ENCODE measurements at places on chromosomes 3 and 15.

DNA sequence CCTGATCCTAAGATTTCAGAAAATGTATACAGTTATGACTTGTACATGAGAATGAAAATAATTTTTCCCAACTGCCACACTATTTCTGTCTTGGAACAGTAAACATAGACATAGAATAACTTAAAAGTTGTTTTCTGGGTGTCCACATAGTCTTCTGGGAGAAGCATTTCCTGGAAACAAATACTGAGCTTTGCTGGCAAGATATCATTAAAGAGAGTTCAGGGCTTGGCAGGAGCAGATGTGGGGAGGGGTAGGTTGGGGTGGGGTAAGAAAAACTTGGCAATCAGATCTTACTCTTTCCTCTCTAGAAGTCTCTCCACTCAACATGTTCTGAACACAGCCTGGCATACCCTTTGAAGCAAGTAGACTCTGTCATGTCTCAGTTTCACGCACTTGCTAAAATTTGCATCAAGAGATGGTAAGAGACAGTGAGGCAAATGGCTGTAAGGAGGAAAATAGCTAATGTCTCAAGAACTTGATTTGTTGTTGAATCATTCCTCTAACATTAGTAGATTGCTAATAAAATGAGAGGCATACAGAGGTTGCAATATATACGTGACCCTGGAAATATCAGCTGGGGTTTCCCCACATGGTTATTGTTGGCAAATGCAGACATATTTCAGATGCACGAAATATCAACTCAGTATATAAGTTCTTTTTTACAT lies 27.3 kb upstream of the ABI3BP start:
- no peak for DNase-seq

- no peak for DNase-seq
These were observed 25.6 kb downstream of the SEC22C start for GRCh38 chr3:42556089-42556632.

DNA sequence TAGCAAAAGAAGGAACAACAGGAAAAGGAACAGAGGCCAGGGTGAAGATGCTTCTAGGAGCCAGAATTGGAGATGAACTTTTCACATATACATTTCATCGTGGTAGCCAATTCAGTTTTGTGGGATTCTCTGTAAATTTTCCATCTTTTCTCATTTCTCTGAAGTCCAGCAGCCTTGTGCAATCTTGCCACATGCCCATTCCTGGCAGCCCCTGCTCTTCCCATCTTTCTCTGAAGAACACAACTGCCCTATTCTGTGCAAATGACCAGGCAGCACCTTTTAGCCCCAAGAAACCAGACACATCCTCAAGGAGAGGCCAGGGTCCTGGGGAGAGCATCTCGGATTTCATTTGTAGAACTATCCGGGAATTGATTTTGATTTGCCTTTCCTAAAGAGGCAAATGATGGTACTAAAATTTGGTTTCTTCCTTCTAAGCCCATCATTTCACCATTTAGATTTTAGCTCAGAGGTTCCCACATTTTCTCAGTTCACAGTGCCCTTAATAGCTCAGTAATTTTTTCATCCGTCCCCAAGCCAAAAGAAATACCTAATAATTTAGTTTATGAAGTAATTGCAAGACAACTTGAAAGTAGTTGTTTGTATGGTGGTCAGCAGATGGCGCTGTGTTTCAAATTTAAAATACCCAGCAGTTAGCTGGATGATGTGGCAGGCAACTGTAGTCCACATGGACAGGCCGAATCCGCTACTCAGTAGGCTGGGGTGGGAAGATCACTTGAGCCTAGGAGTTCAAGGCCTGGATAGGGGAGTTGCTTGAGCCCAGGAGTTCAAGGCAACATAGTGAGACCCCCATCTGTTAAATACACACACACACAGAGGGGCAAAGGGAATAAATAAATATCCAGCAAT lies 61.3 kb upstream of the ACKR4 start:
- DNase-seq = peak; percentile 47

- peak; percentile 36 for DNase-seq
These were observed 18.3 kb downstream of the MYZAP start for GRCh38 chr15:57609805-57610529.

DNA sequence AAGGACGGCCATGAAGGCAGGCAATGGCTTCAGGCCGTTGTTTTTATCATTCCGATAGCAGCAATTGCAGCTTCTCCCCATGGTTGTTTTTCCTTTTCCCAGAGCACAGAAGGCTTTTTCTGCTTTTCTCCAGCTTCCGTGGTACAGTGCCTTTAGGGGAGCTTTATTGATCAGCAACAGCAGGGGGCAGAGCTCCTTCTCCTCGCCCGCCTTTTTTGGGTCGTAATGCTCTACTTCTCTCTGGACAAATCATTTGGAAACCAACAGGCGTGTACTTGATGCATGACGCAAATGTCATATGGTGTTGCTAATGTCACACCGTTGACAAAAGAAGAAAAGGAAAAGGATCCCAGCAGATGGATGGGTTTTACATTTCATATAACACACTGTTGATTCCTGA lies 79.7 kb upstream of the SNRK start:
- DNase-seq = no peak

- peak; percentile 64 for DNase-seq
These were observed 511.3 kb downstream of the SHQ1 start for GRCh38 chr3:72336821-72337479.

DNA sequence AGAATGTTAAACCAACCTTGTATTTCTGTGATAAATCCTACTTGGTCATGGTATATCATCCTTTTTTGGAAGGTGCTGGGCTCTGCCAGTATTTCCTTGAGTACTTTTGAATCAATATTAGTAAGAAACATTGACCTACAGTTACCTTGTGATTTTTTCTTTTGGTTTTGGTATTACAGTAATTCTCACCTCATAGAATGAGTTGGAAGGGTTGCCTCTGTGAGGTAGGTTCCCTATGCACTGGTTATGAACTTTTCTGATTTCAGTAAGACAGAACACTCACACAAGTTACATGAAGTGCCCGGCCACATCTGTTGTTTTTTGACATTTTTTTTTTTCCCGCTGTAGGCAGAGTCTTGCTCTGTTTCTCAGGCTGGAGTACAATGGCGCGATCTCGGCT lies 20.0 kb downstream of the PCCB start:
- DNase-seq = no peak

GRCh38 chr15:31472636-31473384 lies 146.2 kb downstream of the KLF13 start:
- no peak for DNase-seq

DNA sequence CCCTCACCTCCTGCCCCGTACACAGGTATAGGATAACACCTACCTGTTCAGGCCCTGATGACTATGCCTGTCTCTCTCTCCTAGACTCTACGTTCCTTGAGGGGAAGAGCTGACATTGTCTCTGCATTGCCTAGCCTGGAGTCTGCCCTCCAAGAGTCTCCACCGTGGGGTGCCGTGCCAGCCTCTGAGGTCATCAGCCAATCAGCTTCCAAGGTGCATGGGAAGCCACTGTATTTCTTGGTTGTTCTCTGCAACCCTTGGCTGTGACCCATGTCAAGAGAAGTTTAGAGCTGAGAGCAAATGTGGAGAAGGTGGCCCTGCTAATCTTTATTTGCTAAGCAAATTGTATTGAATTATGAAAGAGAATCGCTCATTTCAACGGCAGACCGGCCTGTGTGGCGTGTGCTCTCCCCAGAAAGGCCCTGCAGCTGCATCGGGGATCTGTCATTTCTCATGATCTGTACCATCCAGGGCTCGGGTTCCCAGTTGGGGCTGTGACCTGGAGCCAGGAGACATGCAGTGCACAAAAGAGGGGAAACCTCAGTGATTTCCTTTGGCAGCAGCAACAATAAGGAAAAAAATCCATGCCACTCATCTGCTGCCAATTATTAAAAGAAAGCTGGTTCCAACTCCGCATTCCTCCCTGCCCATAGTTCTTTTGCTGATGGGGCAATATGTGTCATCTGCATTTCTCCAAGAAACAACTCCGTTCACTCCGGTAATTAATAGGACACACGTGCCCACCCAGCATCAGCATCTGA lies 182.2 kb downstream of the MEGF11 start:
- DNase-seq = no peak

DNA sequence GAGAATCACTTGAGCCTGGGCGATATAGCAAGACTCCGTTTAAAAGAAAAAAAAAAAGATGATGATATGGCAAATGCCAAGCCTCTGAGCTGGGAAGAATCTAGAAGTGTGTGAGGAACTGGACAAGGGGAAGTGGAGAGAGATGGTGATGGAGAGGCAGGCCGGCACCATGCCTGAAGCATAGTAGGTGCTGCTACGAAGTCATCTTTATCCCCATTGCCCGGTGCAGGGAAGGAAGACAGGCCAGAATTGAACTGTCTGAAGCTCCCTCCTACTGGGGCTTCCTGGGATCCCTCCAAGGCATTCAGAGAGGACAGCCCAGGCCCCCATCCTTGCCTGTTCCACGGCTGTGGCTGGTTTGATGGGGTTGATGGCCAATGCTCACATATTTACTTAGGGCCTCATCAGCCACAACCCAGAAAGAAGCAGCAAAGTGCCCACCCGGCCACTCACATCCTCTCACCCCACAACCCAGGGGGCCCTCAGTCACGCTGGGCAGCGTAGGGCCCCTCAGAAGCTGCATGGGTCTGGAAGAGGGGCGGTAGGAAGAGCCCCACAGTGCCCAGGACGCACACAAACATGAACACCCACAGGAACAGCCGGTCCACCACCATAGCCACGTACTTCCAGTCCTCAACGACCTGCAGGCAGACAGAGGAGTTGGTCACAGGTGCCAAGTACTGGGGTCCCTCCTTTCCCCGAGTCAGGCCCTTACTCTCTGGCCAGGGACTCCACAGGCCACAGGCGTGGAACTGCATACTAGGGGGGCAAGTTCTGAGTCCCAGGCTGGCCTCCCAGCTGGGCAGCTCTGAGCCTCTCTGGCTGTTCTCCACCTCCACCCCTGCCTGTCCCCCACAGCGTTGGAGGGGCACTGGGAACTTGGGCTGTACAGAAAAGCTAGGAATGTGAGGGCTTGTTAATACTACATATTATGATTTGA lies 4.1 kb upstream of the CHRNA3 start:
- DNase-seq = no peak

All from NCI-H1092 treated with DMSO at 0.1 percent for 48 hours (cell line).